ENCODE measurements at places on chromosomes 7 and 10. TPM values are rescaled to one million over a fixed set of nuclear protein-coding genes. Genes with fewer than 3 reads are reported as not detected.

The NAT16 gene
- not detected for total RNA-seq

The HSPA12A gene
- 22.5 TPM for total RNA-seq

The PNLIPRP3 gene
- total RNA-seq: not detected

The LRIT1 gene
- not detected for total RNA-seq

The C7orf33 gene
- not detected for total RNA-seq

The NKX2-3 gene
- total RNA-seq: not detected

The ENKUR gene
- total RNA-seq: not detected

The ZNF425 gene
- total RNA-seq: 0.72 TPM

The IFIT2 gene
- total RNA-seq: 7.0 TPM

The OR2A5 gene
- total RNA-seq: not detected

The CHAT gene
- total RNA-seq: not detected

The TBX20 gene
- 193 TPM for total RNA-seq

The LIPF gene
- total RNA-seq: not detected

The BTRC gene
- total RNA-seq: 33.2 TPM

Data from left ventricle myocardium superior (tissue), 1 donor.